ENCODE measurements at places on chromosomes 3 and 15. TPM values are rescaled to one million over a fixed set of nuclear protein-coding genes. Genes with fewer than 3 reads are reported as not detected.

Gene FAM219B
- 15.8 TPM for total RNA-seq

Gene SEMA6D
- 2.7 TPM for total RNA-seq

Gene HRG
- 324 TPM for total RNA-seq

Gene WNT5A
- 4.3 TPM for total RNA-seq

Gene SERINC4
- 0.18 TPM for total RNA-seq

Gene PLA2G4D
- not detected for total RNA-seq

Gene FANCD2OS
- not detected for total RNA-seq

Gene RBP2
- not detected for total RNA-seq

Gene BOC
- 0.50 TPM for total RNA-seq

Gene PYGO1
- total RNA-seq = 0.18 TPM

Gene VGLL3
- 0.33 TPM for total RNA-seq

Gene SPTSSB
- 0.18 TPM for total RNA-seq

Gene DAPK2
- total RNA-seq = 0.88 TPM

Gene CEMIP
- 0.50 TPM for total RNA-seq

Gene SLC30A4
- 3.6 TPM for total RNA-seq

Gene BRK1
- 44.2 TPM for total RNA-seq

Gene GMNC
- 7.3 TPM for total RNA-seq

Gene BFSP2
- not detected for total RNA-seq

Gene LRIG1
- 18.6 TPM for total RNA-seq

Gene GLT8D1
- 52.2 TPM for total RNA-seq

Gene CAPN3
- 26.4 TPM for total RNA-seq

Gene NMB
- total RNA-seq = 0.58 TPM

Gene EFCAB12
- total RNA-seq = 0.40 TPM

Gene CDHR4
- total RNA-seq = not detected

Gene GPD1L
- 2.4 TPM for total RNA-seq

Gene CCR4
- 0.33 TPM for total RNA-seq

Gene RFTN1
- total RNA-seq = 20.9 TPM

Gene GOLGA8G
- not detected for total RNA-seq

Gene SKOR1
- total RNA-seq = 0.13 TPM

Gene CHST13
- 43.8 TPM for total RNA-seq

Gene LRRC3B
- not detected for total RNA-seq

Gene TMC3
- total RNA-seq = not detected

Gene CLDN1
- 109 TPM for total RNA-seq

Gene RYR3
- not detected for total RNA-seq

Gene ZNF770
- 28.3 TPM for total RNA-seq

Gene MNS1
- 0.20 TPM for total RNA-seq

Gene MOBP
- not detected for total RNA-seq

Gene IGDCC3
- 0.23 TPM for total RNA-seq

Gene NANOGP8
- total RNA-seq = 0.45 TPM

Gene THBS1
- 20.1 TPM for total RNA-seq

Gene CPNE4
- total RNA-seq = not detected

Gene AP2M1
- total RNA-seq = 119 TPM

Gene CHRM5
- not detected for total RNA-seq

Gene TGM5
- total RNA-seq = not detected
